ENCODE measurements at places on chromosomes 3 and 15. TPM values are rescaled to one million over a fixed set of nuclear protein-coding genes. Genes with fewer than 3 reads are reported as not detected.
A peak's percentile ranks its signal among the peaks of the same experiment; 100 is the strongest.

The AP4E1 gene
- total RNA-seq, result 16.6 TPM

- H3K36me3 ChIP-seq, result no peaks in the 10 kb centered on the region
- no peaks in the 10 kb centered on the region for H3K4me1 ChIP-seq
- H3K4me3 ChIP-seq, result no peak overlapping the region
- DNase-seq, result peak; percentile 14
Observed at GRCh38 chr3:189967254-189967865, 153.3 kb downstream of the P3H2 start.

The HHATL gene
- total RNA-seq, result not detected

The FOXB1 gene
- 0.13 TPM for total RNA-seq

The ACTC1 gene
- total RNA-seq, result not detected

DNA sequence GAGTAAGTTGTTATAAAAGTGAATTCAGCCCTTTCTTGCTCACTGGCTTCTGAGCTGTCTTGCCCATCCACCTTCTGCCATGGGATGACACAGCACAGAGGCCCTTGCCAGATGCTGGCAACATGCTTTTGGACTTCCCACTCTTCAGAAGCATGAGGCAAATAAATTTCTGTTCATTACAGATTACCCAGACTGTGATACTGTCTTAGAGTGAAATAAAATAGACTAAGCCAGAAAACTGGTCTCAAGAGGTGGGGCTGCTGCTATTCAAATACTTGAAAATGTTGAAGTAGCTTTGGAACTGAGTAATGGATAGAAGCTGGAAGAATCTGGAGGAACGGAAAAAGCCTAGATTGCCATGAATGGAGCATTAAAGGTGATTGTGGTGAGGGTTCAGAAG lies 170.4 kb downstream of the ZMAT3 start:
- H3K27ac ChIP-seq, result no peak overlapping the region
- no peak for DNase-seq
- no peaks in the 10 kb centered on the region for H3K4me1 ChIP-seq
- H3K36me3 ChIP-seq, result no peaks in the 10 kb centered on the region
- peaks cover 2% of the 10 kb centered on the region for H3K27me3 ChIP-seq
- H3K4me3 ChIP-seq, result no peak overlapping the region

The RAB6B gene
- 2.0 TPM for total RNA-seq

DNA sequence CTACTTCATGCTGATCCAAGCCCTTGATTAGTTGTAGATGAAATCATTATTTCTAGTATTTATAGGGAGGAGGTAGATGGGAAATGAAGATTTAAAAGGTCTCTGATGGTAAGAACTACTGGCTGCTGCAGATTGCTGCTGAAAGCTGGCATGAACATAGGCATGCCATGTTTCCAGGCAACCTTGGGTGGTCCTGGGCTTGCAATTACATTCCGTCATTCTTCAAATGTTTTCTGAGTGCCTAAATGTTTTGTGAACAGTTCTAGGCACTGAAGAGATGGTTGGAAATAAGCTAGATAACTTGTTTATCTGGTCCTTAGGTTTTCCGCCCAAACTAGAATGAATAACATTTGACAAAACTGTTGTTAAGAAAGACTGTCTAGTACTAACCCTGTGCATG lies 95.8 kb downstream of the KCNAB1 start:
- peaks cover 25% of the 10 kb centered on the region for H3K27me3 ChIP-seq
- no peaks in the 10 kb centered on the region for H3K4me1 ChIP-seq
- no peak for DNase-seq
- H3K36me3 ChIP-seq, result no peaks in the 10 kb centered on the region
- no peak overlapping the region for H3K4me3 ChIP-seq

GRCh38 chr15:71180986-71181853 lies 65.9 kb downstream of the THSD4 start:
- H3K4me3 ChIP-seq, result no peak overlapping the region
- no peak overlapping the region for H3K27ac ChIP-seq
- no peaks in the 10 kb centered on the region for H3K27me3 ChIP-seq
- no peak for DNase-seq
- no peaks in the 10 kb centered on the region for H3K36me3 ChIP-seq

- H3K27me3 ChIP-seq, result no peaks in the 10 kb centered on the region
- H3K4me1 ChIP-seq, result no peaks in the 10 kb centered on the region
- H3K27ac ChIP-seq, result no peak overlapping the region
- H3K36me3 ChIP-seq, result no peaks in the 10 kb centered on the region
- no peak overlapping the region for H3K4me3 ChIP-seq
- DNase-seq, result no peak
Observed at GRCh38 chr3:167125612-167126407, 254.3 kb downstream of the ZBBX start.

DNA sequence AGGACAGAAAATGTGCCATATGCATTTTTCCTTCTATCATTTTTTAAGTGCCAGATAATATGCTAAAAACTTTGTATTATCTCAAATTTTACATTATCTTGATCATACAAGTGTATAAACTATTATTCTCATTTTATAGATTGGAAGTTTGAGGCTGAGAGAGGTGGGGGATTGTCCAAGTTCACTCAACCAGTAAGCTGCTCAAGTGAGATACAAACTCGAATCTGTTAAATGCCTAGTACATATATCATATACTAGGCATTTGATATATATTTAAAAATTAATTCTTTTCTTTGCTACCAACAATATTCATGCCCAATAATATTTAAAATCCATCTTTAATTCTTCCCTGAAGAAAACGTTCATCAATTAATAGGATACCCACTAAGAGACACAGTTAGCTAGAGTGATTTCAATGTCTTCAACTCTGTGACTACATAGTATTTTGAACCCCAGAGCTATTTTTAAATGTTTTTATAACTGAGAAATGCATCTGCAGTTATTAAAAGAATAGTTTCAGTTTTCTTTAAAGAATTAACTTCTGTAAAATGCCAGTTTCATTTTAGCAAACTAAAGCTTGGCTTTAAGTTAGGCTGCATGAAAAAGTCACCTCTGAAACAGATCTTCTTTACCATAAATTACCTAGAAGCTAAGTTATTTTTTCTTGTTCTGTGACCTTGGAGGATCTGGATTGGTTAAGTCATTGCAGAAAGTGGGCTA lies 40.4 kb downstream of the IQCB1 start:
- no peaks in the 10 kb centered on the region for H3K27me3 ChIP-seq
- H3K4me1 ChIP-seq, result no peaks in the 10 kb centered on the region
- H3K27ac ChIP-seq, result no peak overlapping the region
- DNase-seq, result no peak
- H3K36me3 ChIP-seq, result peaks cover 40% of the 10 kb centered on the region
- H3K4me3 ChIP-seq, result no peak overlapping the region

- DNase-seq, result no peak
- no peak overlapping the region for H3K27ac ChIP-seq
- H3K4me3 ChIP-seq, result no peak overlapping the region
- H3K27me3 ChIP-seq, result peaks cover 95% of the 10 kb centered on the region
- peaks cover 20% of the 10 kb centered on the region for H3K36me3 ChIP-seq
- peaks cover 21% of the 10 kb centered on the region for H3K4me1 ChIP-seq
Observed at GRCh38 chr3:181723625-181724191, 12.0 kb downstream of the SOX2 start.

The ADPGK gene
- total RNA-seq, result 65.1 TPM

GRCh38 chr15:67025719-67026609 lies 39.4 kb upstream of the SMAD3 start:
- peaks cover 2% of the 10 kb centered on the region for H3K27me3 ChIP-seq
- H3K4me1 ChIP-seq, result peaks cover 45% of the 10 kb centered on the region
- no peak overlapping the region for H3K4me3 ChIP-seq
- H3K27ac ChIP-seq, result no peak overlapping the region
- no peak for DNase-seq

DNA sequence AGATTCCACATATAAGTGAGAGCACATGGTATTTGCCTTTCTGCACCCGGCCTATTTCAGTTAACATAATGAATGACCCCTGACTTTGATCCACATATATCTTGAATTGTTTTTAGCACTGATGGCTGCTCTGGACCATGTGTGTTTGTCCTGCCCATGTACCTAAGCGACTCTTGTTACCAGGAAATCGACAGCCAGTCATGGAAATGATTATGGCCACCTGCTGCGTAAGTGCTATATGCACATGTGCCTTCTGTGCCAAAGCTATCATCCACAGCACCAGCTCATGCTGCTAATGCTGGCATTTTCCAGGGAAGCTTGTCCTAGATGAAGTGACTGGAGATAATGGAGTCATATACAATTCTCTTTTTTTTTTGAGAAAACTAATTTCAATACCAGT lies 103.7 kb downstream of the PEX5L start:
- no peak overlapping the region for H3K4me3 ChIP-seq
- no peak overlapping the region for H3K27ac ChIP-seq
- no peaks in the 10 kb centered on the region for H3K36me3 ChIP-seq
- no peak for DNase-seq
- peaks cover 3% of the 10 kb centered on the region for H3K27me3 ChIP-seq

The MITF gene
- not detected for total RNA-seq

GRCh38 chr15:89395996-89396395 lies 61.4 kb upstream of the POLG start:
- H3K4me1 ChIP-seq, result peaks cover 6% of the 10 kb centered on the region
- H3K27me3 ChIP-seq, result peaks cover 31% of the 10 kb centered on the region
- H3K27ac ChIP-seq, result no peak overlapping the region
- no peaks in the 10 kb centered on the region for H3K36me3 ChIP-seq
- DNase-seq, result no peak

The LRRK1 gene
- 0.83 TPM for total RNA-seq

The GP5 gene
- 0.83 TPM for total RNA-seq

- no peaks in the 10 kb centered on the region for H3K36me3 ChIP-seq
- peaks cover 13% of the 10 kb centered on the region for H3K4me1 ChIP-seq
- H3K27me3 ChIP-seq, result peaks cover 8% of the 10 kb centered on the region
- peak overlapping the region; percentile 91 for H3K4me3 ChIP-seq
- no peak for DNase-seq
- H3K27ac ChIP-seq, result peak overlapping the region; percentile 93
Observed at GRCh38 chr3:11717768-11718636, 74.3 kb upstream of the VGLL4 start.

- DNase-seq, result no peak
- H3K36me3 ChIP-seq, result no peaks in the 10 kb centered on the region
- H3K4me3 ChIP-seq, result no peak overlapping the region
- H3K27me3 ChIP-seq, result peaks cover 14% of the 10 kb centered on the region
Observed at GRCh38 chr3:188946351-188947240, 225.2 kb upstream of the TPRG1 start.

DNA sequence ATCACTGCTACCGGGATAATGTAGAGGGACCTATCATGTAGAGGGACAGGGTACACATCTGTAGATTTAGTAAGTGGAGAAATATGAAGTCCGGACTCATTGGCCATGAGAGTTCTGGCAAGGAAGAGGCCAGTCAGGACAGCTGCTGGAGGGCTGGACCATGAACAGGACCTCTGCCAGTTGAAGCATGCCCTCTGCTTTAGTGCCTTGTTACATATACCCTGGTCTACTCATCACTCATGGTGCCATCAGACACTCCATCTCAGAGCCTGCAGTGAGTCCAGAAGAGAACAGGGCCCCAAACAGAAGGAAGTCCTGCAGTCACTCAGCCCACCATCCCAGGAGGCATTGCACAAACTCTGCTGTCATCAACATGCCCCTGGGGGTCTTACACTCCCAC lies 54.7 kb upstream of the CA12 start:
- peaks cover 1% of the 10 kb centered on the region for H3K27me3 ChIP-seq
- DNase-seq, result no peak
- peak overlapping the region; percentile 69 for H3K27ac ChIP-seq
- no peak overlapping the region for H3K4me3 ChIP-seq
- peaks cover 22% of the 10 kb centered on the region for H3K4me1 ChIP-seq

DNA sequence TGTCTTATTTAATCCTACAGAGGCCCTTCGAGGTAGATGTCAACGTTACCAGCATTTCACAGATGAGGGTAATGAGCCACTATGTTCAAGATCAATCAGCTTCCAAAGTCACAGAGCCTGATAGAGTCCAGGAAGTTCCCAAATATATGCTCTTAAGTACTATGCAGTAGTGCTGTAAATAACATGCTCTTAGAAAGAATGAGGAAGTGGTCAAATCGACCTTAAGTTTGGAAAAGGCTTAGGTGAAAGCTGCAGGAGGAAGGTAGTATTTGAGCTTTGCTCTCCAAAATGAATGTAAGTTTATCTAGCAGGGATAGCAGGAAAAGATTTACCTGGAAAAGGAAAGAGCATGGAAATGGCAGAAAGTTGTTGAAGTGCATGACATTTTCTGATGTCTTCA lies 234.0 kb downstream of the RBMS3 start:
- H3K27ac ChIP-seq, result no peak overlapping the region
- no peak overlapping the region for H3K4me3 ChIP-seq
- DNase-seq, result no peak
- peaks cover 7% of the 10 kb centered on the region for H3K27me3 ChIP-seq
- no peaks in the 10 kb centered on the region for H3K36me3 ChIP-seq

DNA sequence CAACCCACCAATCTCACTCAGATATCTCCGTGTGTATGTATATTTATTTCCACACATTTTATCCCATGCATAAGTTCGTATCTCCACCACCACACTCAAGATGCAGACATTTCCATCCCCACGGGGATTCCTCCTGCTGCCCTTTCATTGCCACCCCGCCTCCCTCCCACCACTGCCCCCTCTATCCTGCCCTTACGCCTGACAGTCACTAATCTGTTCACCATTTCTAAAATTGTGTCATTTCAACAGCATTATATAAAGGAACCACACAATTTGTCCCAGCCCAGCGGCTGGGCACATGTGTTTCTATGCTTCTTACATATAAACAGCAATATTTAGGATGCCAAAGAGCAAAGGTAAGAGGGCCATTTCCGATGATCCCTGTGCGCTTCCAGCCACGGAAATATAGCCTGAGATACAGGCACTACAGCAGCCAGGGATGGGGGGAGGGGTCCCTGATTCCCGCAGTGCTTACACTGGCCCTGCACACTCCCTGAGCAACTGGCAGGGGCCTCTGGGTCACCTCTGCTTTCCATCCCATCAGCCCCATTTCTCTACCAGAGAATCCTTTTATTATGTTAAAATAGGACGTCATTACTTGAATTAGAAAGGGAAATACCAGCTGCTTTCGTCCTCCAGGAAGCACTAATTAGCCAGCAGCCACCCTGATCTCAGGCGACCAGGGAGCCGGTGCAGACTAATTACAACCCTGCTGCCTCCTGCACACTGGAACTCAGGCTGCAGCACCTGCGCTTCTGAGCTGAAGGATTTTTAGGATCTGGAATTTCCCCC lies 372.0 kb upstream of the ATP10A start:
- no peaks in the 10 kb centered on the region for H3K36me3 ChIP-seq
- H3K27me3 ChIP-seq, result peaks cover 6% of the 10 kb centered on the region
- H3K27ac ChIP-seq, result no peak overlapping the region
- no peaks in the 10 kb centered on the region for H3K4me1 ChIP-seq

The RLBP1 gene
- total RNA-seq, result not detected

The RHOV gene
- 0.41 TPM for total RNA-seq

- no peaks in the 10 kb centered on the region for H3K27me3 ChIP-seq
- H3K27ac ChIP-seq, result peak overlapping the region; percentile 13
- H3K4me1 ChIP-seq, result peaks cover 3% of the 10 kb centered on the region
- no peak for DNase-seq
Observed at GRCh38 chr3:68986496-68987208, 26.8 kb downstream of the EOGT start.

DNA sequence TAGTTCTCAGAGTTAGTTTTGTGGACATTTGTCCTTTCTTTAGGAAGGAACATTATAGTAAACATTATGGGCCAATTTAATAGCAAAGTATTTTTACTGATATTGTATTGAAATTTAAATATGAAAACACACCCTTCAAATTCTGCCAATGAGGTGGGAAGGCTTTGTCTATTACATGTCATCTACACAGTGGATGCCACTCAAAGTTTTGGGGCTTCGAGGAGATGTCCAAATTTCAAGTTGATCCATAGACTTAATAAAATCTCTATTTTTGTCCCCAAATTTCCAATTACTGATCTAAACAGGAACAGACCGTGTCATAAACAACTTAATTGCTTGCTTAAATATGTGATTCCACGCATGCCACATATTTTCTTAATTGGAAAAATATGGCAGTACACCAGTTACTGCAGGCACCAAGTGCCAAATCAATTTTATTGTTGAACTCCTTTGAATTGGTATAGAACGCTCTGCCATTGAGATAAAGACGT lies 1.7 kb downstream of the SHOX2 start:
- H3K36me3 ChIP-seq, result peaks cover 1% of the 10 kb centered on the region
- peak overlapping the region; percentile 52 for H3K4me3 ChIP-seq
- no peak overlapping the region for H3K27ac ChIP-seq

Measured in activated CD8-positive, alpha-beta T cell treated with anti-CD3 and anti-CD28 coated beads for 36 hours (primary cell).